NAMALWA (cell line): ENCODE measurements at places on chromosomes 7 and 10.

DNA sequence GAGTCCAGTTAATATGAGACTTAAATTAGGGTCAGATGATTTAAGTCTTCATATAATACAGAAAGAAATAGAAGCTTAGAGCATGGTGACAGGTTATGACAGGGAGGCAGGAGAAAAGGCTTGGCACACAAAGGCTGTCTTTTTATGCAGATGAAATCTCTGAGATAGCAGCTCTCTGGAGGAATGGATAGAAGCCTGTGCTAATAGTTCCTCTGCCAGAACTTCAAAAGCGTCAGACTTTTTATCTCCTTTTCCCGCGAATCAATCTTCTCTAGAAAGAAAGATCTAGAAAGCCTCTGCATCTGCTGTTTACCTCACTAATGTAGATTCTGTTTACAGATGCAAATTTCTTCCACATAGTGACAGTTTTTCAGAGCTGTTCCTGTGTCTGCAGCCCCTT, 1106.2 kb downstream of the XPNPEP1 start:
- no peak for DNase-seq

GRCh38 chr7:71339924-71340323, 208.0 kb downstream of the GALNT17 start:
- no peak for DNase-seq

DNA sequence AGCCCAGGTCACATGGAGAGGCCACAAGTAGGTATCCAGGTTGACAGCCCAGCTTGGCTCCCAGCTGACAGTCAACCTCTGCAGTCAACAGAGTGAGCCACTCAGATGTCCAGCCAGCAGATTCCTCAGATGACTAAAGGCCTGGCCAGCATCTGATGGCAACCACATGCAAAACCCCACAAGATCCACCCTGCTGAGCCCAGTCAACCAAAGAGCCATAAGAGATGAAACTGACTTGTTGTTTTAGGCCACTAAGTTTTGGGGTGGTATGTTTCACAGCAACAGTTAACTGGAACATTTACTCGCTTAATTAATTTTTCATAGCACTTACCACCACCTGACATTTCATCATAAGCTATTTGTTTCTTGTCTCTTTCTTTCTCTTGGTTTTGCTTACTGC, 107.3 kb upstream of the KDM7A start:
- DNase-seq: peak; percentile 16

- DNase-seq: no peak
Measured at GRCh38 chr7:129762387-129762969, 151.0 kb downstream of the NRF1 start.

- DNase-seq: no peak
Measured at GRCh38 chr10:45649296-45649695, 23.3 kb downstream of the ZFAND4 start.

GRCh38 chr7:96004578-96004977, 232.2 kb downstream of the DYNC1I1 start:
- no peak for DNase-seq

GRCh38 chr7:101502466-101503098, 126.5 kb downstream of the MYL10 start:
- no peak for DNase-seq

GRCh38 chr10:71396711-71397295, at the start of gene CDH23:
Gene CDH23 (plus strand): TSS chr10:71396920. CDS start chr10:71439832, 42,912 bp downstream.
- DNase-seq: no peak

GRCh38 chr10:70308121-70309060, 24.6 kb upstream of the NPFFR1 start:
- no peak for DNase-seq

GRCh38 chr7:105480931-105481330, 41.1 kb downstream of the PUS7 start:
- DNase-seq: no peak

DNA sequence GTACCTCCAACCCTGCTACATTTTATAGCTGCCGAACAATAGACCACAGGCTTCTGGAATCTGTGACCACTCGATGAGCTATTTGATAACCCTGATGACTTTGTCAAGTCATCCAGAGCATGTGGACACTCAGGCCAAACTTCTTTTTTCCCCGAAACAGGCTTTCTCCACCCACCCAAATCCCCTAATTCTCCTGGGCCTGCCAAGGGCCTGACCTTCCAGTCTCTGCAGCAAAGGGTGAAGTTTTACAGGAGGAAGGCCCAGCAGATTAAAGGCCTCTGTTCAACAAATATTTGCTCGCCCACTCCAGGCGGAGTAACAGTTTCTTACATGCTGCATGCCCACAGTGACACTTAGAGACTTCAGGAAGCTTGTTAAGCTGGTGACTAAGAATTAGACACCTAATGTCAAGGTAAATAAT, 2.0 kb downstream of the JCAD start:
- DNase-seq: no peak

DNA sequence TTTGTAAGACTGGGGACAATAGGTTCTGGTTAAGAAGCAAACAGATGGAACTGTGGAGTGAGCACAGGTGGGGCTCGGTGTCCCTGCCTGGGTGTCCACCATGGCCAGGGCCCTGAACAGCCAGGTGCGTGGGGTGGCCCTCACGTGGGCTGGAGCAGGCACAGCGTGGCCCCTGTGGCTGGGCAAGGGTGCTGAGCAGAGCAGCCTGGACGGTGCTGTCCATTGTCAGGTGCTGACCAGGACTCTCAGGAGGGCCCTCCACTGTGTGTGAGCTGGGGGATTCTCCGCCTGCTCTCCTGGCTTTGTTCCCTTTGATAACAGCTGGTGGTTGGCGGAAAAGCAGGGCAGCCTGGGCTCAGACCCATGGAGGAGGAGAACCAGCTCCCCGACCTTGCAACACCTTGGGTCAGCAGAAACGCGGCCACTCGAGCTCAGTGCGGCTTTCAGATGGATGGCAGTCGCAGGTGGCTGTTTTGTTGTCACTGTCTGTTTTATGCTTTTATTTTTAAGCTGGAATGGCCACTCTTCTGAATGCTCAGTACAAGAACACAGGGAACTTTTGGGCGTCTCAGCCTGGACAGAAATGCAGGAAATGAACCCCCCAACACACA, 273.9 kb upstream of the ADARB2 start:
- DNase-seq: no peak

- DNase-seq: no peak
Measured at GRCh38 chr10:121965996-121966395, 9.0 kb downstream of the NSMCE4A start.

GRCh38 chr10:74842301-74842954, 16.0 kb downstream of the KAT6B start:
- DNase-seq: no peak

GRCh38 chr7:22868509-22868908, 45.9 kb upstream of the TOMM7 start:
- no peak for DNase-seq

GRCh38 chr10:122657255-122657654, 42.4 kb downstream of the C10orf120 start:
- no peak for DNase-seq

GRCh38 chr7:91064938-91065337, 199.3 kb upstream of the FZD1 start:
- DNase-seq: no peak

GRCh38 chr10:128306535-128306934, 180.3 kb upstream of the MKI67 start:
- no peak for DNase-seq

DNA sequence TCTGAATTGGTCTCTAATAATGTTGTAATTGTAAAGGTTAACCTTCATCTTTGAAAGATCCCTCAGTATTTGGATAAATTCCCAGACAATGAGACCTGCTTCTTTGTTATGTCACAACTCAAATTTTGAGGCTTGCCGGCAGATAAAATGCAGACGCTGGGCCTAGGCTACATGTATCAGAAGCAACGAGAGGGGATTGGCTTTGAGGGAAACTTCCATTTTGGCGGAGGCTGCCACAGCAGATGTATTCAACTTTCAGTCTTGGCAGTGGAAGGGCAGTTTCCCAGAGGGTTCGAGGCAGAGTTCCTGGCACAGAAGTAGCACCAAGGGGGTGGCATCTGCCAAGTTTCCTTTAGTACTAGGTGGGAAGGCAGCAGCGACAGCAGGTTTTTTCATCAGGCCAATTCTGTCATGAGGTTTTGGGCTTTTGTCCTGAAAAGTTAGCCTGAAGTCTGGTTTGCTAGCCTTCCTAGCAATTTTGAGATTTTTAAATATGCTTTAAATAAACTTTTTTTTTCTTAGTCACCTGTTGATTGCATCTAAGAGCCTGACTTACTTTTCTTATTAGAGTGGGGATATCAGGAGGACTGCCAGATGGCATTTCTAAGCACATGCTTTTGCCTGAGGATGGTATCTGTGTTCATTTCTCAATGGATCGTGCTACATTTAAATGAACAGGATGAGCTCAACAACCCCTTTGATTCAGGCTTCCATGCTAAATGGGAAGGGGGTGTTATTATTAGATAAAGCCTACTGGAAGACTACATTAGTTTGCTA, 89.5 kb upstream of the FAM3C start:
- no peak for DNase-seq

DNA sequence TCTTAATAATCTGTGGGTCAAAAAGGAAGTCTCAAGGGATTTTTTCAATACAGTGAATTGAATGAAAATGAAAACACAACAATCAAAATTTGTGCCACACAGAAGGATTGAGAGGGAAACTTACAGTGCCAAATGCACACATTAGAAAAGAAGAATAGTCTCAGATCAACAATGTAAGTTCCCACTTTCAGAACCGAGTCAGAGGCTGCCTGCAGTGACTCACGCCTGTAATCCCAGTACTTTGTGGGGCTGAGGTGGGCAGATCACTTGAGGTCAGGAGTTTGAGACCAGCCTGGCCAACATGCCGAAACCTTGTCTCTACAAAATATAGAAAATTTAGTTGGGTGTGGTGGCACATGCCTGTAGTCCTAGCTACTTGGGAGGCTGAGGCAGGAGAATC, 12.5 kb upstream of the KEL start:
- DNase-seq: no peak

GRCh38 chr10:132557696-132558515, 20.3 kb downstream of the INPP5A start:
- no peak for DNase-seq

DNA sequence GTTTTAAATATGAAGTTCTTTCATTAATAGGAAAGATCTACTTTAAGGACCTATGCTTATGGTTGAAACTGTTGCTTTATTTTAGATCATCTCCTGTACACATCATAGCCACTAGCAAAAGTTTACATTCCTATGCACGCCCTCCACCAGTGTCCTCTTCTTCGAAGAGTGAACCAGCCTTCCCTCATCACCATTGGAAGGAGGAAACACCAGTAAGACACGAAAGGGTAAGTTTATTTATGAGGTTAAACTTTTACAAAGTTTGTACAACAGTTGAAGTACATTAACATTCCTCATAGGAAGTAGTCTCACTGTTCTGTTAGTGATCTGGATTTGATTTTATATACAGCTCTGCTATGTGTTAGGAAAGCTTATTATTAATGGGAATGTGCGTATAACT, 16.9 kb downstream of the HBP1 start:
- DNase-seq: no peak

DNA sequence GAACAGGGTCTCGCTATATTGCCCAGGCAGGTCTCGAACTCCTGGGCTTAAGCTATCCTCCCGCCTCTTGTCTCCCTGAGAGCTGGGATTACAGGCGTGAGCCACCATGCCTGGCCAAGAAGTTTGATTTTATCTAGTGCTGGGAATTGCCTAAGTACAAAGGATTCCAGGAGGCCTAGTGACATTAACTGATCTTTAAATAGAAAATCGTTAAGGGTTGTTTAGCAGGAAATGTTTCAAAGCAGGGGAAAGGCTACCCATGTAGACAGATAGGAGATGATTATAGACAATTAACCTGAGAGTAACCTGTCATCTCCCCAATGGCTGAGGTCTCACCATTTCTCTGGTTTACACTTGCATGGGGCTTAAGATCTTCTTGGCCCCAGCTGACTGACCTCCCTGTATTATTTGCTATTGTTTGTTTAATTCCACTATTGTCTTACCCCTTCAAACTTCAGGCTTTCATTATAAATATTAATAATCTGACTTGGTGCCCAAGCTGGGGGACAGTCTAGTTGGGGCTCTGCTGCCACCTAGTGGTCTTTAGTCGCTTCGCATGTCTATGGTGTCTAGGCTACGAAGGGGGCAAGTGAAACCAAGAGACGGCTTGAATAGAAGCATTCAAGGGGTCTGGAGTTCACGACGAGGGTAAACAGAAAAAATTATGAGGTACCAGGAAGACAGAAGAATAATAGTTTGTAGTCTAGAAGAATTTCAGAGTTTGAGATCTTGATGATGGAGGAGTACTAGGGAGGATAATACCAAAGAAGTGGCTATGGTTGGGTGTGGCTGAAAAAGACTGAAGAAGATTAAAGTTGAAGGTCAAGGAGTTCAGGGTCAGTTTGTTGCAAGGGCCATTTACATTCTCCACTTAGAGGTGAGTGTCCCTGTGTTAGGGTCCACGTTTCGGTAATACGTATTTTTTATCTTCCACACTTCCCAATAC, 40.4 kb upstream of the BPGM start:
- DNase-seq: peak; percentile 84

GRCh38 chr7:94941844-94942632, 34.6 kb downstream of the PPP1R9A start:
- DNase-seq: no peak

DNA sequence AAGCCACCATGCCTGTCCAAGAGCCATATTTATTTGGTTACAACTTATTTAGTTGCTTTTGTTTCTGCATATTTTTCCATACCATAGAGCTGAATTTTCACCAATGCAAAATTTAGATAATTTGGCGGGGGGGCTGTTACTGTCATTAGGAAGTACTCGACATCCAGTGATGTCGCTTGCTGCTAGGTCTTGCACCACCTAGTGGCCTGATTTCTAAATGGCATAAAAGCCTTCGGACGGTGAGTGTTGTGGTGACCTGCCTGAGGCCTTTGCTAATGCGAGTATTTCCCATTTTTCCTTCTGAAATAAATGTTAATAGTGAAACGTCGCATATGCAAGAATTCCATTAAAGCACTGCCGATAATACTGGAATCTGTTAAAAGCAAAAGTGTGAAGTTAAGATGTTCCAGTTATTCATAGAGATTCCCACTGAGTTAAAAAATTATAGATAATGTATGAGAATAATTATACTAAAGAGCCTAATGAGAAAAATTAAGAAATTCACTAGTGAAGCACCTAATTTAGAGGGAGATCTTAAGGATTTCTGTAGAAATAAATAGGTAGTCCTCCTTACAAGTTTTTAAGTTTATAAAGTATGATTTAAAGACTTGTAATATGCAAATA, 86.1 kb upstream of the DNAJB6 start:
- peak; percentile 88 for DNase-seq

DNA sequence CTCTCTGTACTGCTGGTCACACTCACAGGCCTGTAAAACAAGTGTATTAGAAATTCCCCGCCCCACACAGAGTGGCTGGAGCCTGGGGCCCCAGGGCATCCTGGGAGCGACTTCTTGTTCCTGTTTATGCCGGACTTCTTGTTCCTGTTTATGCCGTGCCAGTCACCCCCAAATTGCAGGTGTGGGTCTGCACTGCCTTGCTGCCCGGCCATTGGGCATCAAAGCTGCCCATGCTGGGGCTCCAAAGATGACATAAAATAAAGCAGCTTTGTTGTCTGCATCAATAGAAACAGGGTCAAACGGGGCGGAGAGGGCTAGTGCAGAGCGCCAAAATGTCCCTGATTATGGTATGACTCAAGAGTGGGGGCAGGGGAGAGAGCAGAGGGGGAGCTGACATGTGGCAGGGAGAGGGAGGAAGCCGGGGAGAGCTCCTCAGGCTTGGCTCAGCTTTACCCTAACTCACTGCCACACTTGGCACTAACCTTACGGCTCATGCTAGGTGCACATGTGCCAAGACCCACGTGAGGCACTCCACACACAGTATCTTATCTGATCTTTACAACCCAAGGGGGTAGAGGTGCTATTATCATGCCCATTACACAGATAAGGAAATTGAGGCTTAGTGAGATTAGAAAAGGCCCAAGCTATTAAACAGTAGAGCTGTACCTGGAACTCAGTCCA, 98.4 kb downstream of the PIP4K2A start:
- peak; percentile 77 for DNase-seq

- DNase-seq: no peak
Measured at GRCh38 chr7:159098424-159098786, 46.3 kb downstream of the VIPR2 start.
